ENCODE measurements at places on chromosomes 2 and 18.

DNA sequence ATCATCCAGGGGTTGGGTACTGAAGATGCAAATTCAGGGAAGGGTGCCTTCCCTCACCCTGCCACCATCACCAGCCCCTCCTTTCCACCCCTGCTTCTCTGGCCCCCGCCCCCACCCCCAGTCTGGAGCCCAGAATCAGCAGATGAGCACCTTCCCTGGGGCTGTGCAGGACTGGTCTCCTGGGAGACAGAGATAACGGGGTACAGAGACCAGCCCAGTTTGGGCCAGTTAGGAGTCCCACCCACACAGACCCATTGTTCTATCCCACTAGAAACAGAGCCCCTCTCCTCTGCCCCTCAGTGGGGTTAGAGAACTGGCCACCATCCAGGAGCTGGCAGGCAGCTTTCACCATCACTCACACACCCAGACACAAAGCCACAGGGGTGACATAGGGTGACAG is 4.5 kb upstream of the CRYBA2 start:
- no peak for DNase-seq

GRCh38 chr2:13604951-13605661 is 888.4 kb downstream of the TRIB2 start:
- no peak for DNase-seq

DNA sequence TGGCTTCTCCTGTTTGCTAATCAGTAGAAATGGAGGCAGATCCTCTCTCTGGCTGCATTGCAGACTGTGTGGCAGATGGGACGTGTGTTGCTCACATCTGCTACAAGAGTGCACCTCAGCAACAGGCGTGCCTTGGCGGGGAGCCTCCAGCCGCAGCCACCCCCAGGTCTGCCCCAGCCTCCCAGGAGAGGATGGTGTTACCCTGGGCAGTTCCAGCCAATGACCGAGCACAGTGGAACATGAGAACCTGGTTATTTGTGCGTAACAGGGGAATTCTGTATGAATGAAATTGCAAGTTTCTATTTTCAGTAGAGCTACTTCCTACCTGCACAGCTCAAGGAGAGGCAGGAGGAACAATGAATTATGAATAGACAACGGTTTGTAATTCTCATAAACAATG is 130.6 kb upstream of the CBLN2 start:
- DNase-seq, result no peak

DNA sequence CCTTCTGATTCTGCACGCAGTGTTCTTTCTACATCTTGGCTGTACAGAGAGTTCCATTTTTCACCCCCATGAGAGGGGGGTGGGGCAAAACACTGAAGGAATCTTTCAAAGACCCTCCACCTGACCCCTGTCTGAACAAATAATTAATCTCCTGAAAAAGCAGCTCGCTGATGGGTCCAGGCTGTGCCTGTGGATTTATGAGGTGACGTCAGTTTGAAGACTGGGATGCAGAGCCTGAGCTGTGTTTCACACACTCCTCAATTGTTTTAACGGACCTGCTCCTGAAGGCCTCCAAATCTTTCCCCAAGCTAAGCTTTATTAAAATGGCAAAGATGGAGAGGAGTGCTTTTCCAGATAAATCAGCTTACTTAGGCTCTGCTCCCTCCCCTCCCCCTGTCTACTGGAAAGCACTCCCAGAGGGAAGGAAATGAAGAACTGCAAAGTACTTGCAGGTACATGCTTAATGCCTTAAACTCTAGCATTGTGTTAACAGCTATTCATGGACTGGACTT is 390.2 kb upstream of the TNP1 start:
- DNase-seq, result no peak

DNA sequence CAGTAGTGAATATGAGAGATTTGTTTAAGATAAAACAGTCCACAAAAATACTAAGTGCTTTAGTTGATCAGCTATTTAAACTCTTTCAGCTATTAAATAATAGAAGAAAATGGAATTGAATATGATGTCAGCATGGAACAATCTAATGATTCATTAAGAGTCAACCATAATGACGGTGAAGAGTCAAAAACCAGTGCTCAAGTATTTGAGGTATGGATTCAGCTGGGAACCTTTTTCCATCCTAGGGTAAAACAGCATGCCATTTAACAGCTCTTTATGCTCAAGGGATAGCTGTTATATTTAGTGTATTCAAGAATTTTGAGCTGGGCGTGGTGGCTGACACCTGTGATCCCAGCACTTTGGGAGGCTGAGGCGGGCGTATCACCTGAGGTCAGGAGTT is 29.7 kb downstream of the CARF start:
- no peak for DNase-seq

DNA sequence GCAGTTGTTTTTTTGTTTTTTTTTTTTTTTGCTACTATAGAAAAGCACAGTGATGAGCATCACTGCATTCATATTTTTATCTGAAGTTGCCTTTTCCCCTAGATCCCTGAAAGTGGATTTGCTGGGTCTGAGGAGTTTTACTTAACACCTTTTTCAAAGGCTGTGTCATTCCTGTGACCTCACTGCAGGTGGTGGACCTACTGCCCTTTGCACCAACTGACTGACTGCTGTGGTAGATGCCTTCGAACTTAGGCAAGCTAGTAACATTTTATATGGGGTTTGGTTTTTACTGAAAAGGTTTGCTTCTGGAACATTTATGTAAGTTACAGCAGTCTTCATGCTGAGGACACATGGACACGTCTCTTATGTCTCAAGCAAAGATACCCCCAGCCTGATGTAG is 36.2 kb downstream of the SPTBN1 start:
- no peak for DNase-seq

- no peak for DNase-seq
Measured at GRCh38 chr2:15369129-15369528, 192.0 kb downstream of the NBAS start.

GRCh38 chr2:9135822-9136558 is 70.6 kb upstream of the ASAP2 start:
- no peak for DNase-seq

- no peak for DNase-seq
Measured at GRCh38 chr2:25265802-25266201, 75.9 kb downstream of the DNMT3A start.

DNA sequence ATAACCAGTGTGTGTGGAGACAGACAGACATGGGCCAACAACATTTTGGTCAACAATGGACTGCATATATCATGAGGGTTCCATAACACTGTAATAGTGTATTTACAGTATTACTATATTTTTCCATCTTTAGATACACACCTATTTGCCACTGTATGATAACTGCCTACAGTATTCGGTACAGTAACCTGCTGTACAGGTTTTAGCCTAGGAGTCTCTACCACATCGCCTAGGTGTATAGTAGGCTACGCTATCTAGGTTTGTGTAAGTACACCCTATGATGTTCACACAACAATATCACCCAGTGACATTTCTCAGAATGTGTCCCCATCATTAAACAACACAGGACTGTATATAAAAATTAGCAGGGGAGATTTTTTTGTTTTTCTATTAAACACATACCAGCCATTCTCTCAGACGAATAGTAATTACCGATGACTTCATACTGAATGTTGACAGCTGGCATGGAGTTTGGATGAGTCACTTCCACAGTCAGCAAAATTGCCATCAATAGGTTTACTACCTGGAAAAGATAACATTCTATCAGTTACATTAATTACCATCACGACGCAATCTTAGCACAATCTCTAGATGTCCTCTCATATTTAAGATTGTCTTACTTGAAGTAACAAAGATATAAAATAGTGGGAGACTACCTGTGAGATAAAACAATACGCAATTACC is 10.8 kb downstream of the LAPTM4A start:
- DNase-seq, result no peak

- DNase-seq, result no peak
Measured at GRCh38 chr2:237227592-237228280, 142.0 kb downstream of the COPS8 start.

DNA sequence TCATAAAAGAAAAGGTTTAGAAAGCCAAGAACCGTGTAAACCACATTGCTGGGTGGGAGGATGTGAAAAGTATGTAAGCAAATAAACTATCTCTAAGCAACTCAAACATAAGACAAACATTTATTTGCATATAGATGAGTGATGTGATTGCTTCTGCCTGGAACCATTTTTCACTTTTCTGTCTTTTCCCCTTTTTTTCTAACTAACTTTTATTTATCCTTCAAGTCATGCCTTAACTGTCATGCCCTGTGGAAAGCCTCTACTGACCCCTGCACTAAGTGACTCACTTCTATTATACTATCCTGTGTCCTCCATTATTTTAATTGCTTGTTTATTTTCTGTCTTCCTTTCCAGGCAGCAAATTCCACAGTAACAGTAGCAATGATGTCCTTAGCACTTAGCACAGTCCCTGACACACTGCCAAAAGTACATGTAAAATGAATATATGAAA is 87.5 kb upstream of the CTAGE1 start:
- DNase-seq, result no peak

GRCh38 chr18:48079885-48080284 is 149.4 kb upstream of the SMAD2 start:
- DNase-seq, result no peak

- no peak for DNase-seq
Measured at GRCh38 chr18:36101943-36102342, 27.2 kb downstream of the SLC39A6 start.

GRCh38 chr2:153971250-153971649 is 99.5 kb downstream of the GALNT13 start:
- DNase-seq, result no peak

DNA sequence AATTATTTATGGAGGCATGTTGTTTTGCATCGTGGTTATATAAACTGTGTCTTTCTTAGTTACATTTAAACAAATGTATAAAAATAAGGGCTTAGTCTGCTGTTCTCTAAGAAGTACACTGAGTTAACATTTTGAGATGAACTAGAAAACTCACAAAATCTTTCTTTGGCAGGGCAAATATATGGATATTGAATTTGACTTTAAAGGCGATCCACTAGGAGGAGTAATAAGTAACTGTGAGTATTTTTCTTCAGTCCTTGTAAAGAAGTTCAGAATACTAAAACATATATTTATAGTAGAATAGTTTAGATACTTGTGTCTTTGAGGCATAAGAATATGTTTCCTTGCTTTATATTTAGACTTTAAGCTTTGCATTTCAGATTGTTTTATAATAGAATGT is 104.8 kb downstream of the MYO1B start:
- DNase-seq, result no peak

- DNase-seq, result no peak
Measured at GRCh38 chr2:142907653-142908052, 30.2 kb downstream of the KYNU start.

DNA sequence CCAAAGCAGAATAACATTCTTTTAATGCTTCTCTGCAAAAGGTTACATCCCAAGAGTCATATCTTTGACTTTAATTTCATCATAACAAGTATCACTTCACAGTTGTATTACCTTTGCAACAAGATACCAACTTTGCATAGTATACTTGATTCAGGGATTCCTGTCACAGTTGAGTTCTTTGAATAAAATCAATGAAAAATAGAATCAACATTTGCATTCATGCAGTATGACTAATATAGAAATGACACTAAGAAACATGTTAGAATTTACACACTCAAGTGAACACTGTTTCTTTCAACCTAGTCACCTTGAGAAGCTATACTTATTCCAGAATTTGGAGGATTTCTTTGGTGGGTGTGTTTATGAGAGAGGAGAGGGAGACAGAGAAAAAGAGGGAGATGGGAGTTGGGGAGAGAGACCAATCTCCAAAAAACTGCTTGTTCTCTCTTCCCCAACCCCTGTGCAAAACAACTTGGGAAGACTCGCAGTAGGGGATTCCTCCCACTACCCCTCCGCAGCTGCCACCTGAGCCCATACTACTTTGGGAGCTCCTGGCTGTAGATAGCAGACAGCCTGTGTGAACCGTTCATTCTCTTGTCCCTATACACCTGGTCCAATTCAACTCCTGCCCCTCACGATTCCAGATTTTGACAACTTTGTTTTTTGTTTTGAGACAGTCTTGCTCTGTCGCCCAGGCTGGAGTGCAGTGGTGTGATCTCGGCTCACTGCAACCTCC is 57.7 kb downstream of the PELI1 start:
- no peak for DNase-seq

GRCh38 chr2:61763605-61764034 is 90.2 kb downstream of the FAM161A start:
- DNase-seq, result no peak

DNA sequence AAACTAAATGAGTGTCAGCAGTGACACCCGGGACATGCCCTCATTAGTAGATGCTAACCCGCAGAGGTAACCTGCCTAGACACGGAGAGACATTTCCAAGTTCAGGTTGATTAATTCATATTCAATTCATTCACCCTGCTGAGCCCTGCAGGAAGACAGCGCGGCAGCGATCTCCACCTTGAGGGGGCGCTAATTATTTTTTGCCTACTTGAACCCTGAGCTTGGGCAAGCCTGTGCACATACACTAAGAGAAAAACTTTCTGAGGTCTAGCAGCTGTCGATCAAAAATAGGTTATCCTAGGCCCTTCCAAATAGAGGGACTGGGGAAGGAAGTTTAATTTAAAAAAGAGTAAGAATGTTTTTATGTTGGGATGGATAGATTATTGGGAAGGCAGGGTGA is 1.3 kb upstream of the LYPD6 start:
- DNase-seq, result no peak

- peak; percentile 52 for DNase-seq
Measured at GRCh38 chr2:37890893-37891495, 34.1 kb upstream of the RMDN2 start.

DNA sequence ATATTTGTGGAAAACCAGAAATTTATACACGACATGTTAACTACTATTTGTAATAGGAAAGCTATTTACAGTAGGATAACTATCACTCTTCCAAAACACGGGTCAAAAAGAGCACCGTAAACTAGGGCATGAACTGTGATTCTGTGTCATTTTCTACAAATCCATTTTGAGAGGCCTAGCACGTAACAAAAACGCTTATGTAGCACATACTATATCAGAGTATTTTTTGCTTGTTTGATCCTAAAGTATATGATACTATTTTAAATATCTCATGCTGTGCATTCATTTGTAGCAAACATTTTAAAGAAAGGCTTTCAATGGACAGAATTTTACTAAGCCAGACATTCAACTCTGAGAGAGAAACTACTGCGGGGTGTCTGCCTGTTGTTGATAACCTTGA is 45.1 kb downstream of the WDFY1 start:
- DNase-seq, result no peak

- DNase-seq, result no peak
Measured at GRCh38 chr2:130352237-130352636, 3.6 kb upstream of the PTPN18 start.

DNA sequence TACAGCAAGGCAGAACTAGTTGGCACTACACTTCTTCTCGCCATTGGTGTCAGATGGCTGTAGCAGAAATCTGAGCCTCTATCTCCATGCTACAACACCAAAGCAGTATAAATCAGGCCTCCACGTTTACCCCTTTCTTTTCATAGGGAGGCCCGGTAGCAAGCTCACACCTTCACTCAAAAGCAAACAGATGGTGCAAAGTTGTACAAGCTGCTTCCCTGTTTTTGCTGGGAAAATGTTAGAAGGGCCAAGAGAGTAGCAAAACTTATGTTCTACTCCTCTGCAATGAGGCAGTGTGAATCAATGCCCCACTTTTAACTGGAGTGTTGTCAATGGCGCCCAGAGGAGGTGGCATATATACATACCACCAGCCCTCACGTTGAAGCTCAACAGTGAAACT is 369.6 kb upstream of the NRXN1 start:
- no peak for DNase-seq

GRCh38 chr18:51110073-51110797 is 80.2 kb downstream of the SMAD4 start:
- peak; percentile 57 for DNase-seq

- no peak for DNase-seq
Measured at GRCh38 chr18:75874401-75875089, 447.0 kb upstream of the SMIM21 start.
